Right atrium auricular region (tissue), 2 donors: ENCODE measurements at places on chromosomes 7 and 10. TPM values are rescaled to one million over a fixed set of nuclear protein-coding genes. Genes with fewer than 3 reads are reported as not detected.

The ZCCHC24 gene
- 85.9 TPM for total RNA-seq

The MINDY4 gene
- total RNA-seq = 5.4 TPM

The NME8 gene
- not detected for total RNA-seq

The DDIT4 gene
- total RNA-seq = 100 TPM

The OR2A5 gene
- not detected for total RNA-seq

The NRCAM gene
- 0.63 TPM for total RNA-seq

The OPN1SW gene
- not detected for total RNA-seq

The CCNY gene
- total RNA-seq = 35.6 TPM

The KEL gene
- 0.12 TPM for total RNA-seq

The PRKAR2B gene
- total RNA-seq = 30.4 TPM

The PLAC9 gene
- 36.3 TPM for total RNA-seq

The AQP1 gene
- total RNA-seq = 517 TPM

The RHOBTB1 gene
- 13.2 TPM for total RNA-seq

The AFAP1L2 gene
- total RNA-seq = 5.8 TPM

The CPXM2 gene
- total RNA-seq = 8.3 TPM

The NUTM2B gene
- 1.2 TPM for total RNA-seq

The MSMB gene
- total RNA-seq = not detected

The GRM3 gene
- total RNA-seq = not detected

The NAT16 gene
- total RNA-seq = not detected

The VWA2 gene
- total RNA-seq = not detected

The FEZF1 gene
- not detected for total RNA-seq

The EPHB6 gene
- 8.2 TPM for total RNA-seq

The ADRB1 gene
- total RNA-seq = 49.8 TPM

The LIPK gene
- not detected for total RNA-seq

The EGFR gene
- total RNA-seq = 22.5 TPM

The SLC29A3 gene
- 2.9 TPM for total RNA-seq

The DPP6 gene
- total RNA-seq = 0.35 TPM

The FRG2B gene
- total RNA-seq = not detected

The DRGX gene
- total RNA-seq = not detected

The CNTNAP2 gene
- total RNA-seq = 1.1 TPM

The CDC14C gene
- not detected for total RNA-seq

The ECHDC3 gene
- total RNA-seq = 201 TPM

The RADIL gene
- total RNA-seq = 16.0 TPM

The OR2A1 gene
- total RNA-seq = 0.28 TPM

The PLXNA4 gene
- 9.5 TPM for total RNA-seq

The STOX1 gene
- total RNA-seq = 0.47 TPM

The EZH2 gene
- 0.26 TPM for total RNA-seq

The FANK1 gene
- total RNA-seq = 0.44 TPM

The POR gene
- total RNA-seq = 85.3 TPM

The CYP3A4 gene
- not detected for total RNA-seq

The SKIDA1 gene
- total RNA-seq = 2.6 TPM

The ZNRF2 gene
- 7.6 TPM for total RNA-seq

The BLOC1S2 gene
- total RNA-seq = 18.0 TPM

The HECTD2 gene
- total RNA-seq = 6.9 TPM

The CALCR gene
- total RNA-seq = 0.15 TPM

The EBF3 gene
- total RNA-seq = 5.8 TPM

The MYPN gene
- 93.5 TPM for total RNA-seq
